ENCODE measurements at places on chromosomes 1 and 21.

- DNase-seq = no peak
These were observed 70.7 kb upstream of the PDC start for GRCh38 chr1:186531561-186532165.

DNA sequence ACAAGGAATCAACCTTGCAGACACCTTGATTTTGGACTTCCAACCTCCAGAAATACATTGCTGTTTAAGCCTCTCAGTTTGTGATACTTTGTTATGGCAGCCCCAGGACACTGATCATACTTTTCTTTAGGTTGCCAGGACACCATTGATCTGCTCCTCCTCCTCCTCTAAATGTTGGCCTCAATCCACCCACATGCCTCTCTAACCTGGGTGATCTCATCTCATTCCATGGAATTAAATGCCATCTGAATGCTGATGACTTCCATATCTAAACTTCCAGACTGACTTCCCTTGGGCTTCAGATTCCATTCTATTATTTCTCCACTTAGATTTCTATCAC lies 7.4 kb upstream of the PPP1R15B start:
- no peak for DNase-seq

- DNase-seq = no peak
These were observed 8.0 kb downstream of the CHODL start for GRCh38 chr21:18252680-18253079.

DNA sequence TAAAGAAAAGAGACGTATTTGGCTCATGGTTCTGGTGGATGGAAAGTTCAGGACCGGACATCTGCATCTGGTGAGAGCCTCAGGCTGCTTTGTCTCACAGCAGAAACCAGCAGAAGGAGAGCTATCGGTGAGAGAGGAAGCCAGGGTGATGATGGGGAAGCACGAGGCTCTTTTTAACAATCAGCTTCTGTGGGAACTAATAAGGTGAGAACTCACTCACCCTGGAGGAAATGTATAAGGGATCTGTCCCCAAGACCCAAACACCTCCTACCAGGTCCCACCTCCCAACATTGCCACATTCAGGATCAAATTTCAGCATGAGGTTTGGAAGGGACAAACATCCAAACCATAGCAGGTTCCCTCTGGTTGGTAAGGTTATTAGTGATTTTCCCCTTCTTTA lies 32.8 kb downstream of the ASTN1 start:
- no peak for DNase-seq

DNA sequence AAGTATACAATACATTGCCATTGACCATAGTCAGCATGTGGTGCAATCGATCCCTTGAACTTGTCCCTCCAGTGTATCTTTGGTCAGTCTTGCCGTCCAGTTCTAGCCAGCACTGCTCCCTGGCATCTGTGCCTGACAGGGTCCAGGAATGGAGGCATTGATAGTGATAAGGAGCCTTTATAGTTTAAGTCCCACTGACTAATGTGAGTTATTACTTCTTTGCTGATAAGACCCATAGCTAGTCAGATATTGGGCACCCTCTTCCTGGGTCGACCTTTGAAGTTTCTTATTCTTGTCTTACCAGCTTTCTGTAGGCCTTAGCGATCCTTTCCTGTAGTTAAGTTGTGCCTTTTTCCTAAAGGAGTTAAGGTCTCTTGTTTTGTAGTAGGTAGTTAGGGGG lies 13.0 kb downstream of the UCK2 start:
- no peak for DNase-seq

- no peak for DNase-seq
These were observed 200.5 kb downstream of the PCP4 start for GRCh38 chr21:40067751-40068150.

DNA sequence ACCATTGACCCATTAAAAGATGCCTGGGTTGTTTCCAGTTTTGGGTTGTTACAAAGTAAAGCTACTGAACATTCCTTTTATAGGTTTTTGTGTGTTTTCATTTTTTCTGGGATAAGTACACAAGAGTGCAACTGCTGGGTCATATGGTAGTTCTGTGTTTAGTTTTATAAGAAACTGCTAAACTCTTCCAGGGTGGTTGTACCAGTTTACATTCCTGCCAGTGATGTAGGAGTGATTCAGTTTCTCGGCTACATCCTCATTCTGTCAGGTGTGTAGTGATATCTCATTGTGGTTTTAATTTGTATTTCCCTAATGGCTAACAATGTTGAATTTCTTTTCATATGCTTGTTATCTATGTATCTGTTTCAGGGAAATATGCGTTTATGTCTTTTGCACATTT lies 58.5 kb upstream of the DNAJC6 start:
- DNase-seq = no peak

- peak; percentile 66 for DNase-seq
These were observed 72.2 kb upstream of the SELENON start for GRCh38 chr1:25727635-25728286.

DNA sequence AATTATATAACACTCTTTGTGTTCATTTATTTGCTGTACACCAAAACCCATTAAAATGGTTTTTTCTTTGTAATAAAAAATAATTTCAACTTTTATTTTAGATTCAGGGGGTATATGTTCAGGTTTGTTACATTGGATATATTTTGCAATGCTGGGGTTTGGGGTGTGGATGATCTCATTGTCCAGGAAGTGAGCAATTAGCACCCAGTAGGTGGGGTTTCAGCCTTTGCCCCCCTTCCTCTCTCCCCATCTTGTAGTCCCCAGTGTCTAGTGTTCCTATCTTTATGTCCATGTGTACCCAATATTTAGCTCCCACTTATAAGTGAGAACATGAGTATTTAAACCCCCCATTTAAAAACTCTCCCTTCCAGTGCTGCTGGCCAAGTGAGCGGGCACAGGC lies 184.6 kb downstream of the RHOU start:
- no peak for DNase-seq

GRCh38 chr1:230970432-230970831 lies 8.2 kb downstream of the TTC13 start:
- DNase-seq = no peak

GRCh38 chr21:46012154-46012553 lies 30.6 kb downstream of the COL6A1 start:
- DNase-seq = no peak

- DNase-seq = no peak
These were observed 1.6 kb upstream of the CD52 start for GRCh38 chr1:26315874-26316850.

- DNase-seq = no peak
These were observed 126.0 kb upstream of the IPO9 start for GRCh38 chr1:201702936-201703335.

All from right kidney (tissue), 9 donors.